ENCODE measurements at places on chromosomes 4 and X.

DNA sequence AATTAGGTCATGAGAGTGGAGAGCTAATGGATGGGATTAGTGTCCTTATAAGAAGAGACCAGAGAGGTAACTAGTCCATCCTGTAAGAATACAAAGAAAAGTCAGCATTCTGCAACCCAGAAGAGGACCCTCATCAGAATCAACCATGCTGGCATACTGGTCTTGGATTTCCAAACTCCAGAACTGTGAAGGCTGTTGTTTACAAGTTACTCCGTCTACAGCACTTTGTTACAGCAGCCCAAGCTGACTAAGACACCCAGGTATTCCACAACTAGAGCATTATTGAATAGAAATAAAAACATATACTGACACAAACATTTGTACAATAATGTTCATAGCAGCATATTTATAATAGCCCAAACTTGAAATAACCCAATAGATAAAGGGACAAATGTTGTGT, 9.2 kb downstream of the TMEM156 start:
- no peak for DNase-seq

DNA sequence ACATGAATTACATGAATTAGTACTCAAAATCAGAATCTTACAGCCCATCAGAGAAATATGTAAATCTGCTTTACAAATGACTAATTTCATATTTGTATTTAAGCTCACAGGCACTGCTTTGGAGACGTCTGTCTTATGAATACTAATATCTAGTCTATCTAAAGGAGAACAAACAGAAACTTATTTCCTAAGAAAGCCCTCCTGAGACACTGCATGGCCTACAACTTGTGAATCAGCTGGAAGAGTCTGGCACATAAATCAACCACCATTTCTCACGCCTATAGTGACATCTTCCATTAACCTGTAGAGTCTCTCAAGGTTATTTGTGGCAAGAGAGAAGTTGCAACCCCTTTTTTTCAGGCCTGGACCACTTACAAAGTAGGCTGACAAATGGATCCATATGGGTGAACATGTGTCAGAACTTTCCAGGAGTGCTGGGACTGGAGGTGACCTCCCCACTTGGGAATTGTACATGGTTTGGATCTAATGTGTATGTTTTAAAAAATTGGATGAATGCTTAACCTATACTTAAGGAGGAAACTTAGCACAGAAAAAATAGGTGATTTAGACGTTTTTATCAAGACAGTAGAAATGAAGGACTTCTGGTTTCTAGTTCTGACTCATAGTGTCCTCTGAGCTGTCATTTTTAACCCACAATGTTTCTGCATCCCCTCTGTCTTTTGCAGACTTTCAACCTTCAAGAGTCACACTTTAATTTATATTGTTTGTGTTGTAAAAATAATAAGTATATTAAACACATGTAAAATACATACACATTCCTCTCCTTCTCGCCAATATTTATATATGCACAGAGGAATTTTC, 83.2 kb upstream of the ARHGAP24 start:
- DNase-seq = no peak

GRCh38 chr4:128715616-128716015, 93.9 kb upstream of the JADE1 start:
- no peak for DNase-seq

DNA sequence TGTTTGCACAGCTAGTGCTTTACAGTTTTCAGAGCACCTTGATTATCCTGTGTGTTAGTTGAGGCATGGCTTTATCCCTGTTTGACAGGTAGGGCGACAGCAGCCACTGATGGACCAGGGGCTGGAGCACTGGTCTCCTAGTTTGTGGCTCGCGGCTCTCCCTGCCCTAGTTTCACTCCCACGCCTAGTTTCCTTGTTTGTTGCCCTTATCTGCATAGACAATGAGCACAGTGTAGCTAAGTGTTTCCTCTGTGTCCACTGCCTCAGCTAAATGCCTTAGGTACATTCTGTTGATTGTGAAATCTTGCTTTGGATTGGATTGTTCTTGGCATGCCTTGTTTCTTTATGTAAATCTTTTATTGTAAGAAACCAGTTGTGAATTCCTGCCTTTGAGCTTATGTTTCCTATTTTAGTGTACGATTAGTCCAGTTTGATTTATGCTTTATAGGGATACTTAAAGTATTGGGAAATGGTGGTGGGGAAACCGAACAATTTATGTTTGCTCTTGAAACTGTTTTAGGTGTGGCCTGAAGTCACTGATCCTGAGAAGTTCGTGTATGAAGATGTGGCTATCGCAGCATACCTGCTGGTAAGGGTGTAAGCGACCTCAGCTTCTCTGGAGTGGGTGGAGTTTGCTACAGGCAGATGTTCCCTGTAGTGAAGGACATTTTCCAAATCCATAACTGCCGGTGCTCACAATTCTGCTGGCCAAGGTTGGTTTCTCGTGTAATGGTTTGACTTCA, 11.0 kb downstream of the TRMT44 start:
- no peak for DNase-seq

- no peak for DNase-seq
Measured at GRCh38 chr4:54542540-54543041, 115.2 kb upstream of the KIT start.

DNA sequence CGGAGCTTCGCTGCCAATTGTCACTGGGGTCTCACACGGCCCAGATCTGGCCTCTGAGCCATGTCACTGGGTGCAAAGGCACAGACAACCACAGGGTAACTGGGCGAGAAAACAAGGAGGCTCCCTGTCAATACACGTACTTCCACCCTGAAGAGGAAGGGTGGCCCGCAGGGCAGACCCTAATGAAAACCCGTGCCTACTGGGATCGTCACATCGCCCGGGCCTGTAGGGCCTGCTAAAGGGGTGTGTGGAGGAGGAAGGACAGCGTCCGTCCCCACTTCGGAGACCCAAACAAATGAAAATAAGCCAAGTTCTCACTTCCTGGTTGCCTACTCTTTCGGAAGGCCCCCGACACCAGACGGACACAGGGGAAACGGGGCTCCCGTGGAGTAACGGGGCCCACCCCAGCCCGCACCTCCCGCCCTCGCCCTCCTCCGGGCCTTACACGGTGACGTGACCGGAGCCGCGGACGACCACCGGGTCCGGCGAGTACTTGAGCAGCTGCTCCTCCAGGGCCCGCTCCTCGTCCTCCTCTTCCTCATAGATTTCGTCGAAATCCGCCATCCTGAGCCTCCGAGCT, 578 bp downstream of the CHIC2 start:
- DNase-seq = peak; percentile 55

- no peak for DNase-seq
Measured at GRCh38 chr4:176791591-176792325, 964 bp downstream of the VEGFC start.

GRCh38 chr4:725391-726234, 20.0 kb downstream of the PCGF3 start:
- no peak for DNase-seq

- no peak for DNase-seq
Measured at GRCh38 chr4:11183356-11183740, 245.3 kb downstream of the HS3ST1 start.

- peak; percentile 48 for DNase-seq
Measured at GRCh38 chr4:2961811-2962441, 1.3 kb downstream of the NOP14 start.

DNA sequence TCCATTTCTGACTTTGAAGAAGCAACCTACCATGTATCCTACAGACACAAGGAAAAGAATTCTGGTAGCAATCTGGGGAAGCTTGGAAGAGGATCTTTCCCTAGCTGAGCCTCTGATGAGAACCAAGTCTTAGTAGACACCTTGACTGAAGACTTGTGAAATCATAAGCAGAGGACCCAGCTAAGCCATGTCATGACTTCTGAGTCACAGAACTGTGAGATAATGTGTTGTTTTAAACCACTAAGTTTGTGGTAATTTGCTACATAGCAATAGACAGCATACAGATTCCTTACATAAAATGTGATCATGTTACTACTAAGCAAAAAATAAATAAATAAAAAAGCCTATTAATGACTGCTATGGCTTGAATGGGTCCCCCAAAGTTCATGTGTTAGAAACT, 71.3 kb upstream of the ANKRD50 start:
- no peak for DNase-seq

DNA sequence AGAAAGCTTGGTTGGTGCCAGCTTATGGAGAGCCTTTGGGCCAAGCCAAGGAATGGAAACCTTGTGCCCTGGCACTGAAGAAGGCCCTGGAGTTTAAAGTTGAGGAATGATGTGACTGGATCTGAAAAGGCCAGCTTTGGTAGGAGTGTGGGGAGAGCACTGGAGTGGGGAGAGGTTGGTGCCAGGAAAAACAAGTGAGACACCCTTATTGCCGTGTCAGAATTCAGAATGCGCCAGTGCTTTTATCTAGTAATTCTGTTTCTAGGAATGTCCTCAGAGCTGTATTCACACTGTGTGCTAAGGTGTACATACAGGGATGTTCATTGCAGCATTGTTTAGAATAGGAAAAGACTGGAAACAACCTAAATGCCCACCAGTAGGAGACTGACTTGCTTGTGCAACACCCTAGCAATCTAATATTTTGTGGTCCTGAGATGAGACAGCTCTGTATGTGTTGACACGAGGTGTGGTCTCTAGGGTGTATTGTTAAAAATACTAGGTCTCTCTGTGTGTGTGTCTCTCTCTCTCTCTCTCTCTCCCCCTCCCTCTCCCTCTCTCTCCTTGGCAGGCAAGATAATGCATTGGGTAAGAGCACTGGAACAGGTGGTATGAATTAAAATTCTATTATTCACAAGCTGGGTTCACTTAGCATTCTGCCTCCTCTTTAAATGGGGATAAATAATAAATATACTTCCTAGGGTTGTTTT, 107.8 kb downstream of the GATB start:
- DNase-seq = no peak

DNA sequence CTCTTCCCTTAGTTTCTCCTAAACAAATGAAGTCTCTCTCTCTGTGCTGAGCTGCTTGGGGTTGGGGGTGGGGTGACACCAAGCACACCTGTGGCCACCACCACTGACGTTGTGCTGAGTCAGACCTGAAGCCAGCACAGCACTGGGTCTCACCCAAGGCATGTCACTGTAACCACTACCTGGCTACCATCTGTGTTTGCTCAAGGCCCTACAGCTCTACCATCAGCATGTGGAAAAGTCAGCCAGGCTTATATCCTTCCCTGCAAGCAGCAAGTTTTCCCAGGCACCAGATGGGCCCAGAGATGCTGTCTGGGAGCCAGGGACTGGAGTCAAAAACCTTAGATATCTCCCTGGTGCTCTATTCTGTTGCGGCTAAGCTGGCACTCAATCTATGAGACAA, 6.9 kb downstream of the CXCL10 start:
- DNase-seq = no peak

DNA sequence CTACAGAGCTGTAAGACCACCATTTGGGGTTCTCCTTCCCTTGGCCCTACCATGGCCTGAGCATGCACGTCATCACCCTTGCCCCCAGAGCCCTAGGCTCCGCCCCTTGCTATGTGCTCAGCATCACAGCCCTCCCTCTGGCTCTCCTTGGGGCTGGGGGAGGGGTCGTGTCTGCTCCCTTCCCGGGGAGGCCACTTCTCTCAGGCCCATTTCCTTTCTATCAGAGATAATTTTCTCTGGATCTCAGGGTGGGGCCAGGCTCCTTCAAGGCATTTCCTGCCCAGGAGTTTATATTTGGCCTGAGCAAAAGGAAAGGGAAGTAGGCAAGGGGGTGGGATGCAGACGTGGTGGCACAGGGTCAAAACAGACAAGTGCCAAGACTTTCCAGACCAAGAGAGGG, 55.9 kb downstream of the STARD8 start:
- no peak for DNase-seq

DNA sequence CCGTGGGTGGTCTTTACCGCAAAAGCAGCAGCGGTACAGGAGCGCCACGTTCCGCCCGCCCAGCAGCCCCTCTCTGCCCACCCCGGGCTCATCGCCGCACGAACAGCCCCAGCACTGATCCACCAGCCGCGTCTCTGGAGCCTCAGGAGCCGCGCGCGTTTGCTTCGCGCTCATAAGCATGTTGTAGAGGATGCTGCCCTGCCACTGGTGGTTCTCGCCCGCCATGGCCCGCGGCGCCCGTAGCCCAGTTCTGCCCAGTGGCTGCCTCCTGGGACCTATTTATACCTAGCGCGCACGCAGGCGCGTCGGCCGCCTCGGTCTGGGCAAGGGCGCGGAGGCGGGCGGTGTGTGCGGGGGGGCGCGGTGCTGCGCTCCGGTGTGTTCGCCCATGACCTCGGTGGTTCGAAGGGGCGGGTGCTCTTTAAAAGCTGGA, at the start of gene NR0B1:
Gene NR0B1, minus strand, starts transcription at position 252 of the 433 bp plus-strand sequence. Its CDS starts 27 bp downstream, at position 225.
- no peak for DNase-seq

DNA sequence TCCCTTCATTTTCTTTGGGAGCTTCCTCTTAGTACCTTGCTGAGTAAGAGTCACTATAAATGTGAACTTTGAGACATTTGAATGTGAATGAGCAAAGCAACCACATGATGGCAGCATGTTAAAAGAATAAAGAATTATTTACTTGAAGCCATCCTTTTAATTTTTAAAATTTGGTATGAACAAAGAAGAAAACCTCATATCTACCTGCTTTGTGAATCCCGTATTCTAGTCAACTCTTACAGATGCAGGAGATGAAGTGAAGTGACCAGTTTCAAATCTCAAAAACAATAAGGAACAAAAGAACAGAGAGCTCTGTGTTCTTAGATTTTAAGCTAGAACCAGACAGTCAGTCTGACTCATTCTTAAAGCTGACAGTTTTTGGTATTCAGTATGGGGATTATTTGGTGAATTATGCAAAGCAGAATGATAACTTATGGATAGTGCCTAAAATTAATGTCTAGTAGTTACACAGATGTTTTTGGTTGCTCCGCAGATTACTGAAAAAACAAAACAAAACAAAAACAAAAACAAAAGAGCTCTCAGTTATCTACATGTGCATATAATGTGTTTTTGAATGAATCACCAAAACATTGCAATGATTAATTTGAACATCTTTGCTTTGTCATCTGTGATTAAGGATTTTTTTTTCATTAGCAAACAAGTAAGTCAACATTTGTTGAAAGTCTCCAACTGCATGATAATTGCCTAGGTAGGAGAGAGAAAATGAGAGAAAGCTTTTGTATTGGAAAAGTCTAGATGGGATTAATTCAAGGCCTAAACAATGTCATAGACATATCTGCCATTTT, 48.2 kb upstream of the H2AZ1 start:
- DNase-seq = peak; percentile 13

DNA sequence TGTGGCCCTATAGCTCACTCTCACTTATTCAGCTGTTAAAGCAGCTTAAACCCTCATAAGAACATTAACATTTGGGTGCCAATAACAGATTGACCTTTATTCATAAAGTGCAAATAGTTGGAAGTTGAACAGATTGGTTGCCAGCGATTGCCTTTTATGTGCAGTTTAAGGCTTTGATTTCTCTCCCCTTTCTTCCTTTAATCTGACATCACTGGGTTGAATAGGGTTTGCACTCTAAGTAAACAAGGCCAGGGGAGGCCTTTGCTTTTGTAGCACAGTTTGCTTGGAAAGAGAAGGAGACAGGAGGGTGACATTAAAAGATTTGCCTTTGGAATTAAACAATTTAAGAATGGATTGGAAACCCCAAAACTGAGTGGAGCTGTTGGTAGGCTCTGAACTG, 114.3 kb downstream of the NKX6-1 start:
- no peak for DNase-seq

- no peak for DNase-seq
Measured at GRCh38 chr4:107050525-107051135, 14.5 kb upstream of the DKK2 start.

Data from CD4-positive, alpha-beta T cell treated with Interleukin-17A for 1 hour (primary cell).